ENCODE measurements at places on chromosomes 12 and 14.

GRCh38 chr14:30854492-30854891 lies 19.9 kb upstream of the COCH start:
- DNase-seq = no peak

DNA sequence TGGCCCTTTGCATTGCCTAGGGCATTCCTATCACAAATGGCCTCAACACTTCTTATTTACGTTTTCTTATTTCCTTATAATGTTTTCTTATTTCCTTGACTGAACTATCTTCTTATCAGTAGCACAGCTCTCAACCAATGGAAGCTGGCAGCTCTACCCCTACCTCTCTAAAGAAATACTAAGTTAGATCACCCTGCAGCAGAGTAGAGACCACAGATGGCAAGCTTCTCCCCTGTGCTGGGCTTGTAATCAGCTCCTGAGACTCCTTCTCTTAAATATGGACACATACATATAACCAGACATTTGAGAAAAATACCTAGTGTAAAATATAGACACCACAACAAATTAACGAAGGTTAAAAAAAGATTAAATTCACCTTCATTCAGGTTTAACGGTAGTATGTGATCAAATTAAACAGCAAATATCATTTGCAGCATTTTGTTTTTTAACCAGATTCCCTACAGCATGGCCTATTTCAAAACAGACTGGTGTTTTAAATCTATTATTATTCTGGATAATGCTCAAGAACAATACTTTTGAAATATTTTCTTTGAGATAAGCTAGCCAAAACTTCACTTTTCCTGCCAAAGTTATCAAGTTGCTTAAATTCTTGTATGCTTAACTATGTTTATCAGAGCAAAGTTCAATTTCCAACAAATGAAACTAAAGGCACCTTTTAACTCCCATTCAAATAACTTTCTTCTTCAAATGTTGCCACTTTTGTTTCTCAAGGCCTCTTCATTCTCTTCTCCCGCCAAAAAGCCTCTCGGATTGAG lies 54.3 kb downstream of the SLC41A2 start:
- DNase-seq = no peak

GRCh38 chr14:57870686-57871457 lies 5.0 kb upstream of the SLC35F4 start:
- no peak for DNase-seq

GRCh38 chr14:68363843-68364767 lies 428.8 kb downstream of the ZFP36L1 start:
- DNase-seq = peak; percentile 69

GRCh38 chr14:53663709-53664108 lies 292.9 kb downstream of the BMP4 start:
- no peak for DNase-seq

GRCh38 chr14:94989946-94990345 lies 167.4 kb downstream of the DICER1 start:
- no peak for DNase-seq

DNA sequence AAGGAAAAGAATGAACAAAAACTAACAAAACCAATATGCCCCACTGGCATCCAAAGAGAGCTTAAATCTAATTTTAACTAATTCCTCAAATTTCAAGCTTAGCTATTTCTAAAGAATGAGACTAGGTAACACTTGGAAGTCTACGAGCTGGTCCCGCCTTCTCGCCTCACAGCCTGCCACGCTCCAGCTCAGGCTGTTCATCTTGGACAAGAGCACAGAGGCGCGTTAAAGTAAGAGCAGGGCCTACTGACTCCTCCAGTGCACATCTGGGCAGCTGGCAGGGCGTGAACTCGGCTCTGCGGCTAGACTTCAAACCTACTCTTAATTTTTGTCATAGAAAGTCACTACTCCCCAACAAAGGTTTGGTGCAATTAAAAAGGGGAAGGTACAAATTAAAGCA lies 64.6 kb downstream of the DICER1 start:
- no peak for DNase-seq

GRCh38 chr12:58920102-58920960 lies at the start of gene LRIG3:
Gene LRIG3, minus strand, starts transcription at chr12:58920504. Its CDS starts 269 bp downstream, at chr12:58920235.
- peak; percentile 94 for DNase-seq

DNA sequence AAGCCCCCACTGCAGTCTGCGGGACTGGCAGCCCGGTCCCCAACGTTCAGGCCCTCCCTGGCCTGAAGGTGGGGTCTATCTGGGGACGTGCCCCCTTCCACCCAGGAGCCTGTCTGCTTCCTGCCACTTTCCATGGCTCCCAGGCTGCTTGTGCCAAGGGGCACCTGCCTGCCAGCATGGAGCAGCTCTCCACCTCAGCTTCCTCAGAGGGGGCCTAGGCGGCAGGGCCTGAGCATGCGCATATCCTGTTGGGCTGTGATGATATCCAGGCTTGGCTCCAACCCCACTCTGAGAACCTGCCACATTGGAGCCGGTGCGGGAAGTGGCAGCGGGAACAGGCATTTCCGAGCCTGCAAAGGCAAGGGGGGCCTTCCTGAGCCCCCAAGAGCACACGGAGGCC lies 57.4 kb downstream of the FUT8 start:
- no peak for DNase-seq

GRCh38 chr14:89540009-89540829 lies 123.2 kb upstream of the FOXN3 start:
- peak; percentile 36 for DNase-seq

DNA sequence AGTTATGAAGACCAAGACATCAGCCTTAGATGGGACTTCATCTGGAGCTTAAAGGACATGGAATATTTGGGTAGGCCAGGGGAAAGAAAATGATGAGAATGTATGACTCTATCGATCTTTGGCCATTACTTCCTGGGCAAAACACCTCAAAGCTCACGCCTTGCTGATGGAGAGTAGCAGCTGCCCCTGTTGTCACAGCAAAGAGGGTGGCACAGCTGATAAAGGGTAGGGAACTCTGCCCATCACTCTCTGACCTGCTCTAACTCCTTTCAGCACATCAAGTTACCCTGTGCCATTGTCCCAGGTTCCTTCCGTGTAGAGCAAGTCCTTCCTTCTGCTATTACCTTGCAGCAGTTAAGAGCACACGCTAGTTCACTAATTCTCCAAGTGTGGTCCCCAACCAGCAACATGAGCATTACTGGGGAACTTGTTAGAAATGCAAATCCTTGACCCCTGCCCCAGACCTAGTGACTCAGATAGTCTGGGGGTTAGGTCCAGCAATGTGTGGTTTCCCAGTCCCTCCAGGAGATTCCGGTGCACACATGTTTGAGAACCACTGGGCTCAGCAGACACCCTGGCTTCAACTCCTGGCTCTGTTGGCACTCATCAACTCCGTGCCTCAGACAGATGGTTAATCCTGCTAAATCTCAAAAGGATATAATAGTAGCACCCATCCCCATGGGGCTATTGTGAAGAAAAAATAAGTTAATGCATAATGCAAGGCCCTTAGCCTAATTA lies 93.7 kb upstream of the EEA1 start:
- DNase-seq = peak; percentile 9

DNA sequence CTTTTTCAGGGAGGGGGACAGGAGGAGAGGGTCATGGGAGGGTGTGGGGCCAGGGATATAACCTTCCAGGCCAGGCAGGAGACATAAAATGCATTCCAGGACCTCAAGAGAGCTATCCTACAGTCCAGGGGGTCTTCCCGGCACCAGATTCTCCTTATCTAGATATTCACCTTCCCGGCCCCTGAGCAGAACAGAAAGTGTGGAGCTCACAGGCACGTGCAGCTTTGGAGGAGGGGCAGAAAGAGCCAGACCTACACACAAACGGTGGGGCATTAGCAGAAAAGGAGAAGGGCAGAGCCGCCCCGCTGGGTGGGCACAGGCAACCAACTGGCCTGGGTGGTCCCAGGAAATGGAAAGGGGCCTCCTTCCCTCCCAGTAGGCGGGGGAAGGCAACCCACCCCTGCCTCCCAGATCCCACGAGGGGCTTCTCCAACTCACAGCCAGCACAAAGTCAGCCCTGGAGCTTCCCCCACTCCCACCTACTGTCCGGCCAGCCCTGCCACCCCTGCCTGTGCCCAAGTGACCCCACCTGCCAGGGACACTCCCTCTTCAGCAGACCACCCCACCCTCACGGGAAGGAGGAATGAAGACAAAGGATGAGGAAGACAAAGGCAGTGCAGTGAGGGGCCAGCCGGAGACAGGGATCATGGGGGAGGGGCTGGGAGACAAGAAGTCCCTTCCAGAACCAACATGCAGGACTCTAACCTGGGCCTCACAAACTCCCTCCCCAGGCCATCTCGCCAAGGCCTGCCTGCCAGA lies 33.3 kb downstream of the CCDC85C start:
- no peak for DNase-seq

GRCh38 chr14:69259527-69260189 lies at the start of gene GALNT16:
Gene GALNT16, plus strand, starts transcription at chr14:69260158. Its CDS starts 133 bp downstream, at chr14:69260291.
- DNase-seq = no peak

DNA sequence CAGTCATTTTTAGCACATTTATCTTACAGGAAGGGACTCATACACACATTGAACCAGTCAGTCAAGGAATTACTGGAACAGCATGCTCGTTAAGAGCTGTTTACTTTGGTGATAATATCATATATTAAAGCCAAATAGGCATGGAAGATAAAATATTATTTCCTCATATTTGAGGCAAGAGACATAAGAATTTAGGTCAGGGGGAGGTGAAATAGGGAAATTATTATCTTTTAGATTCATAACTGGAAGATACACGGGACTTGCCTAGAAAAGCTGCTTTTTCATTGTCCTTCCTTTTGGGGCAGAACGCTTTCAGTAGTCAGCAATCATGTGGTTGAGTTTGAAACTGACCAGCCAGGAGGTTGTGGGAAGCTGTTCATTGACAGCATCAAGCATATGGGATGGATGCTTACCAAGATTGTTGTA lies 72.5 kb downstream of the NTN4 start:
- DNase-seq = no peak

DNA sequence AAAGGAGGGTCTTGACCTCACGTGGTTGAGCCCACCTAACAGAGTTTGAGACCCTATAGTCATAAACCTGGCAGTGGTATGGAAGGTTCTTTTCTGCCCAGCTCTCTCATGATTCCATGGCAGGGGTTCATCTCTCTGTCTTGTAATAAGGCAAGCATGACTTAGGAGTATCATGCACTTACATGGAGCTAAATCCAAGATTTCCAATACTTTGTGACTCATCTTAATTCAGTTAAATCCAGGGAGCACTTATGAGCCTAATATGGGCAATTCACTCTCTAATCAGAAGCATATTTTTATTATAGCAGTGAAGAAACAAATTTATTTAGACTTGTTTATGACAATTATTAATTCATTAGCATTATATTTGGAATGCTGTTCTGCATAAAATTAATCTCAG lies 131.8 kb upstream of the CPSF6 start:
- peak; percentile 4 for DNase-seq

GRCh38 chr14:80358112-80358511 lies 146.8 kb upstream of the DIO2 start:
- no peak for DNase-seq

- no peak for DNase-seq
Measured at GRCh38 chr12:125683748-125684381, 618.6 kb downstream of the AACS start.

- no peak for DNase-seq
Measured at GRCh38 chr12:80935111-80935510, 2.6 kb downstream of the LIN7A start.

GRCh38 chr14:31541702-31542101 lies 19.5 kb upstream of the NUBPL start:
- no peak for DNase-seq

- DNase-seq = no peak
Measured at GRCh38 chr12:117878605-117879004, 90.2 kb downstream of the KSR2 start.

DNA sequence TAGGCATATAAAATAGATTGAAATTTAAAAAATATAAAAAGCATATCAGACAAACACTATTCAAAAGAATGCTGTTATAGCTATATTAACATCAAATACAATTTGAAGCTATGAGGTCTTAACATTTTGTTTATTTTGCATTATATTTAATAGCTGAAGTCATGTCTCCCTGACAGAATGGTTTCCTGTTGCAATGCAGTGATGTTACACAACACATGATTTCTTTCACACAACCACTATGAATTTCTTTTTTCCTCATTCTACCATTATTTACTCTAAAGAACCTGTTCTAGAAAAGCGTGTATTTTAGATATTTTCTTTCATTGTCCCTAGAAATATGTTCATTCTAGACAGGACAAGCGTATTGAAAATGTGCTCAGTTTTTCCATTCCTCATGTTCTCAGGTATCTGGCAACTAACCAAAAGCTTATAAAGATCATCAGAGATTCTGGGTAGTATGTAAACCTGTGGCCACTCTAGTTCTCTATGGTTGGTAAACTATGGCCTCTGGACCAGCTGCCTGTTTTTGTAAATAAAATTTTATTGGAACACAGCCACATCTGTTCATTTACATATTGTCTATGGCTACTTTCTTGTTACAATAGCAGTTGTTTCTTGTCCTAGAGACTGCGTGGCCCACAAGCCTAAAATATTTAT lies 183.8 kb downstream of the FOXA1 start:
- no peak for DNase-seq

- DNase-seq = peak; percentile 69
Measured at GRCh38 chr14:34692348-34692747, 22.0 kb downstream of the CFL2 start.

- DNase-seq = no peak
Measured at GRCh38 chr14:100536121-100536510, 51.1 kb downstream of the BEGAIN start.

GRCh38 chr14:101072945-101073597 lies 169.5 kb upstream of the RTL1 start:
- DNase-seq = peak; percentile 96

DNA sequence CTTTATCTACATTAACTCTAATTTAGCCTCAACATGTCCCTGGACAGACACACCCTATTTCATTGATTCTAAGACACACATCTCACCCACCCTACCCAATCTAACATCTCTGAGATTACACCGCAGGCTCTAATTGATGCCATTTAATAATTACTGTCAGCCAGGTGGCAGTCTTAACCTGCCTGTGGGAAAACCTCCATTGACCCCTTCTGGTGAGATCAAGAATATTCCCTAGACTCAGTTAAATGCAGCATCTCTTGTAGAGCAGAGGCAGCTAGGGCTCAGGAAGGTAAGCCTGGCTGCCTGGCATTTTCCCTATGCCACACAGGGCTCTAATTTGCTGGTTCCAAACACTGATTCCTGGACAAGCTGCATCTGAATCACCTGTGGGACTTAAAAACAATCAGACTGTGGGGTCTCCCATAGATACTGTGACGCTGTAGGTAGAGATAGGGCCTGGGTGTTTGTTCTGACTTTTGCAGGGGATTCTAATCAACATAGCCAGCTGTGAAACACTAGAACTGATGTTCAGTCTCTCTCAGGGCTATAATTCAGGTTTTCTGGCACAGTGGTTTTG lies 14.3 kb downstream of the MCRS1 start:
- DNase-seq = no peak

DNA sequence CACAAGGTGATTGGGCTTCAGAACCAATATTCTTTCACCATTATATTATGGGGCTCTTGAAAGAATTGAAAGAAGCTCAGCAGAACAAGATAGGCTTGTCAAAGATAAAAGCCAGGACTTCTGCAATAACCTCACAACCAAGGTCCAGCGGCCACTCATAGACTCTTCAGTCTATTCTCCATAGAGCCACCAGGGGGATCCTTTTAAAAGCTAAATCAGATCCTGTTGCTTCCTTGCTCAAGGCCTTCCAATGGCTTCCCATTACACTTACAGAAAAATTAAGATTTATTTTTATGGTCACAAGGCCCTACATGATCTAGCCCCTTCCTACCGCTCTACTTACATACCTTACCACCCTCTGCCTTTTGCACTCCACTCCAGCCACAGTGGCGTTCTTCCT lies 169.6 kb downstream of the C12orf42 start:
- no peak for DNase-seq

- DNase-seq = peak; percentile 29
Measured at GRCh38 chr12:19121449-19122018, 8.0 kb upstream of the PLEKHA5 start.

Measured in fibroblast of skin of right quadriceps (primary cell).